ENCODE measurements at places on chromosomes 4 and X.

- DNase-seq: peak; percentile 73
These were observed at the start of gene BCOR for GRCh38 chrX:40097504-40098263. Gene BCOR, minus strand, starts transcription at chrX:40097958. Its CDS starts 20,029 bp downstream, at chrX:40077929.

DNA sequence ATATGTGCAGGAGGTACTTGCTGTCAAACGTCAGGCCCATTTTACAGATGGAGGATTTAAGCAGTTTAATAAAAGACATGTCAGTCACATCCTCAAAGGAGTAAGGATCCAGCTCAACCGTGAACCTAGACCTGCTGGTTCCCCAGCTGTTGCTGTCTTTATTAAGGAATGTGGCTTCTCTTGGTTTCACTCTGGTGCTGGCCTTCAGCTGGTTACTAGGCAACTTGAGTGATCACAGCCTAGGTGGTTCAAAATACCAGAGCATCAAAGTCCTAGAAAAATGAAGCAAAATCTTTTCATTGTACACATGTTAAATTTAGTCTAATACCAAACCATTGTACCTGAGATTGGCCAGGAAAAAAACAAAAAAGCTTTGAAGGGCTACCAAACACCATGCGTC is 32.7 kb upstream of the GLRA2 start:
- DNase-seq: no peak

DNA sequence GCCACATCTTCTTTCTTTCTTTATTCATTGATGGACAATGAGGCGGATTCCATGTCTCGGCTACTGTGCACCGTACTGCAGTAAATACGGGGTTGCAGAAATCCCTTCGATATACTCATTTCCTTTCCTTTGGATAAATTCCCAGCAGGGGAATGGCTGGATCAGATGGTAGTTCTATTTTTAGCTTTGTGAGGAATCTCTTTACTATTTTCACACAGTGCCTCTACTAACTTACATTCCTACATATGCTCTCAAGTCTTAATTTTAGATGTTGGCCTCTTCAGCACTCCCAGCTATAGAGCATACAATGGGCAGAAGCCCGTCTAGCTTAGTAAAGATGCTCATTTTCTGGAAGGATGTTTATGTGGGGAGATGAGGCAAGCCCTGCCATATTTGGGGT is 317.4 kb downstream of the ASMT start:
- no peak for DNase-seq

DNA sequence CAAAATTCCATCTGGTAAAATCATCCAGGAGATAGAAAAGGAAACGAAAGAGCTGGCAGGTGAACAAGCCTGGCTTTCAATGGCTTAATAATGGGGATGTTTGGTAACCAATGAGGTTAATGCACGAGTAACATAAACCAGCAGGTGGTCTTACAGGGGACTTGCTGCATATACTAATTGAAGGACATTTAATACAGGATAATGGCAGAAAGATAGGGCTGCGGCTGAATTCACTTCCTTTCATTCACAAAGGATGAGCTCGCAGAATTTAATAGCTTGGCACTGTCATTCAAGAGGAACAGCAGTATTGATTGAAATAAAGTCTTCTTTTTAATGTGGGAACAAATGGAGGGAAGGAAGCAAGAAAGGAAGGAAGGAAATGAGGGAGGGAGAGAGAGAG is 156.3 kb upstream of the RAI2 start:
- DNase-seq: no peak

DNA sequence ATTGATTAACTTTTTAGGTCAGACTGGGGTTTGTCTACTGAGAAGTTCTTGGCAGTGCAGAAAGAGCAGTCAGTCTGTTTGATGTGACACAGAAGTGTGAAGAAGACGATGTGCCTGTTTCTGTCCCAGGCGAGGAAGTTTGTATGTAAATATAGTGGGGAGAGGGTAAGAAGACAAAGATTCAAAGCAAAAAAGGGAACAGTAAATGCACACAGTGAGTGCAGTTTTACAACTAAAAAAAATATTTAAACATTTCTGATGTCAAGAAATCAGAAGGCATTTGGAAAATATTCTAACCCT is 264.9 kb downstream of the RAPGEF2 start:
- no peak for DNase-seq

DNA sequence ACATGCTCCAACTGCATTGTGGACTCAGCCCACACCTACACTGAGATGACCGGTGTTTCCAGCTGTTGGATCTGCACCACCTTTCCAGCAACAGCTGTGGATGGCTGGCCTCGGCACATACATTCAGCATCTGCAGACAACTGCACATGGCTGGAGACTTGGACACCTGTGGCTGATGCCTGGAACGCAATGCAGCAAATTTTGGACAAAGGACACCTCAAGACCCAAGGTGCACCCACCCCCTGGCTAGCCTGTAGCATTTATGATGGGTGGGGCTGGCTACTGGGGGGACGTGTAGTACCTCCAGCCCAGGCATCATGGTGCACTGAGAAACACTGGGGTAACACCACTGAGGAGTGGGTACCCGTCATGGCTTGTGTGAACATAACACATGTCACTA is 57.3 kb upstream of the CCDC149 start:
- no peak for DNase-seq

DNA sequence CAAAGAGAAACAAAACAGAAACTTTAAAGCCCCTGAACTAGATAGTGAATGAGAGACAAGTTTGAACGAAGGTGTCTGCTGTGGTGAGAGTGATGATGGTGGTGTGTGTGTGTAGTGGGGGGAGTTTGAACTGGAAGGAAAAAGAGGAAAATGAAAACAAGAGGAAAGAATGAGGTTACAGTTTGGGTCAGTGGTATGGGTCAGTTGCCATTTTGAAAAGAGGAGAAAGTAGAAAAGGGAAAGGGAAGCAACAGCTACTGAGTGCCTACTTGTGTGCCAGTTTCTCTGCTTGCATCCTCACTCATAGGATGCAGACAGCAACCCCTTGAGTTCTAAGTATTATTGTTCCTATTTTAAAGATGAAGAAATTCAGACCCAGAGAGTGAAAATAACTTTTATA is 26.0 kb downstream of the NHSL2 start:
- DNase-seq: no peak

DNA sequence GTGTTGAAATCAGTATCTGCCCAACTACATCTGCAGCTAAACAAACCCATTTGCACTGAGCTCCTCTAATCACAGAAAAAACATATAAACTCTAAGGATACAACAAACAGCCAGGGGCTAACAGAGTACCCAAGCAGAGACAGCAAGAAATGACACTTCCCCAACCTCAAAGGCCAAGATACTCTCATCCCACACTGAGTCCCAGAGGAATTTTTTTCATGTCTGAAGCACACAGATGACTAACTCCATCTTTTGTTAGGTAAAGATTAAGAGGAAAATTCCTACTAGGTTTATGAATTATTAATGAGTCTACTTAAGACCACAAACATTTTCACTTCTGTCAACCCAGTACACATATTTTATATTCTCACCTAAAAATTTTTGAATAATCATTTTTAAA is 31.6 kb downstream of the SEPSECS start:
- DNase-seq: no peak

DNA sequence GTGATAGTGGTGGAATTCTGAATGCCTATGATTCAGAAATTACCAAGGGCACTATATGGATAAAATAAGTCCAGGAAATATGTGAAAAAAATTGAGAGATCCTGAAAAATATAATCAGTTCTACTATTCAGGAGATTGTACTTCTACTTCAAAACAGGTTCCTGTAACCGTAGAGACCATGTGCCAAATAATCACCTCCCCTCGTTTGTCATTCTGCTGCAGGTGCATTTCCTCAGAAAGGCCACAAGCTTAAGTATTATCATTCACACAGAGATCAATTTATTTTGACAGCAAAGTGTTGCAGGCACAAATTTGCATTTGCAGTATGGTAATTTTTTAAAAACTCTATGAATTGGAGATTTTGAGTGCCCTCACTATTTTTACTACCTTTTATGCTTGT is 1000.0 kb downstream of the CCSER1 start:
- DNase-seq: no peak

DNA sequence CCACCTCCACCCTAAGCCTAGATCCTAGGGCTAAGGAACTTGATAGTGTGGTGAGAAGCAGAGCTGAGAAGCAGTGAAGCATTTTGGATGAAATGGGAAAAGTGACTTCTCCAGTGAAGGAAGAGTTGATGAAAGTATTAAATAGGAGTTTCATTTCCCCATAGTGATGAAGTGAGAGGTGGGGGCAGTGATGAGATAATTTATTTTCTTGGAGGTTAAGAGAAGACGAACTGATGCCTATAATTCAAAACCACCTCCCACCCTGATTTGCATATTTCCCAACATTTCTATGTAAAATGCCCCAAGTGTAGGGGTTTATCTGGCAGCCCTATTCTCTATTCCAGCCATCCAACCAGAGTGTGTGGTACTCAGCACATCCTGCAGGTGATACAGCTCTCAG is 6.3 kb downstream of the LONRF3 start:
- DNase-seq: no peak

Measured in activated CD4-positive, alpha-beta T cell treated with anti-CD3 and anti-CD28 coated beads, Interleukin-2, Interleukin-4, amounts not matched to agents 100 ng/mL and 50 ng/mL, durations not matched to agents 16 hours and 8 hours (primary cell).